ENCODE measurements at places on chromosomes 1 and 21.

- peak; percentile 52 for DNase-seq
Measured at GRCh38 chr1:168234846-168235547, 9.2 kb downstream of the SFT2D2 start.

DNA sequence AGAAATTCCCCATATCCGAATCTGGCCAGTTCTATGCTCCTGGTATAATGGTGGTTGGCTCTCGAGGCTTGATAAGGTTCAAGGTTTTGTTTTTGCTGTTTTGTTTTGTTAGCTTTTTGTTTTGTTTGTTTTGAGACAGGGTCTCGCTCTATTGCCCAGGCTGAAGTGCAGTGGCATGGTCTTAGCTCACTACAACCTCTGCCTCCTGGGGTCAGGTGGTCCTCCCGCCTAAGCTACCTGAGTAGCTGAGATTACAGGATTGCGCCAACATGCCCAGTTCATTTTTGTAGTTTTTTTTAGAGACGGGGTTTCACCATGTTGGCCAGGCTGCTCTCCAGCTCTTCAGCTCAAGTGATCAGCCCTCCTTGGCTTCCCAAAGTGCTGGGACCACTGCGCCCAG lies 109.1 kb upstream of the ERRFI1 start:
- DNase-seq, result no peak

DNA sequence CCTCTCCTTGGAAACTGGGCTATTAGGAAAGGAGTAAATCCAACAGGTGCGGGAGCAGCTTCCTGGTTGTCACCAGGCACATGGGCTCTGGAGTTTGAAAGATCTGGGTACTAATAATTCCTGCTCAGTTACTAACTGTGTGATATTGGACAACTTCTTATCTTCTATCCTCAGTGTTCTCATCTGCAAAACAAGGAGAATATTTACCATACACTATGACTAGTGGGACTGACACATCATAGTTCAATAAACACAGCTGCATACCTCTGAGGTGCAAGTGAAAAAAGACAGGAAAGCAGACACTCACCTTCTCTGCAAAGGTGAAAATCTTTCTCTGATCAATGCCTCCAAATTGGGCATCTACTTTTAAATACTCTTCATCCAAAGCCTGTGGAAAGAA lies 19.7 kb downstream of the YARS1 start:
- no peak for DNase-seq

- DNase-seq, result no peak
Measured at GRCh38 chr21:31103571-31104265, 65.4 kb upstream of the KRTAP19-8 start.

DNA sequence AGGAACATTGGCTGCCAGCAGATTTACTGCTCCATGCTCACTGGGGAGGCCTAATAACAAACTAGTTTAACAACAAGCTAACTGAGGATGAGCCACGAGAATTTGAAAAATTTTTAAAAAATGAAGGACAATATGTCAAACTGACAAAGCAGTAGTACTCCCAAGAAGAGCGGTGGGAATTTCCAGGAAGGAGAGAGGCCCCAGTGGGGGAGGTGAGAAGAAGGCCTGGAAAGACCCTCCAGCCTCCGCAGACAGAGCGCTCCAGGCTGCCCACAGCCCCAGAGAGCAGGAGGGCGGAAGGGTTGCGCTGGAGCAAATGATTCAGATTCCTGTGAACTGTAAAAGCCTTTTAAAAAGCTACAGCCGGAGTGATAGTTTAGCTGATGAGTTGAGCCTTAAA lies 78.5 kb downstream of the SIPA1L2 start:
- no peak for DNase-seq

DNA sequence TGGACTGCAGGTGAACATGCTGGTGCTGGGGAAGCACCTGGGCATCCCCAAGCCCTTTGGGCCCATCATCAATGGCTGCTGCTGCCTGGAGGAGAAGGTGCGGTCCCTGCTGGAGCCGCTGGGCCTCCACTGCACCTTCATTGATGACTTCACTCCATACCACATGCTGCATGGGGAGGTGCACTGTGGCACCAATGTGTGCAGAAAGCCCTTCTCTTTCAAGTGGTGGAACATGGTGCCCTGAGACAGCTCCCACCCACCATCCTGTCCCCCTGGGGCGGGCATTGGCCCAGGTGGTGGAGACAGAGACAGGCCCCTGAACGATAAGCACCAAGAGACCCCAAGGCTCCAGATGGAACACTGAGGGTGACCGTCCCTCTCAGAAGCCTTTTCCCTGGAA lies 25.2 kb upstream of the PADI4 start:
- DNase-seq, result no peak

DNA sequence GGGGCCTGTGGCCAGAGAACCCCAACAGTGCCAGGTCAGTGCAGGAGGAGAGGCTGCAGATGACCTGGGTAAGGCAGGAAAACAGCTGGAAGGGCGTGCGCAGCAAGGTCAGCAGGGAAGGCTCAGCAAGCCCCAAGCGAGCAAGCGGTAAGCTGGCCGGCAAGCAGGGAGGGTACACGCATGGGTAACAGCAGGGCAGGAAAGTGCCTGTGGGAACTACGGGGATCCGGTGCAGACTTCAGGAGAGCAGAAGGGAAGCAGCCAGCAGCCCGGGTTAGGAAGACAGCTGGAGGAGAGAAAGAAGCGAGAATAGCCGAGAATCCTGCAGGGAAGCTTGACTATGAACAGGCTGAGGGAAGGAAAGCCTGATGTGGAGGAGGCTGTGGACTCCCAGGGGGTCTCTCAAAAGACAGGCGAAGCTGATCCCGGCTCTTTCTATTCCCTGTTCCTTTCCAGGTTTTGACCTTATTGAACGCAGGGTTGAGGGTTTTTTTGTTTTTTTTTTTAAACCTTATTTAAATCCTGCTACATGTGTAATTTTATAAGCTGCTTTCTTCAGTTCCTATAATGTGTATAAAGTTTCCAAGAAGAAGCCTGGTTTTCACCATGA lies 20.9 kb downstream of the UMODL1 start:
- DNase-seq, result no peak

- DNase-seq, result no peak
Measured at GRCh38 chr1:224564454-224565084, 51.5 kb upstream of the CNIH3 start.

- DNase-seq, result no peak
Measured at GRCh38 chr1:59552007-59552406, 255.1 kb downstream of the FGGY start.

GRCh38 chr1:1137256-1138045 lies 21.6 kb upstream of the C1orf159 start:
- DNase-seq, result peak; percentile 43

- DNase-seq, result no peak
Measured at GRCh38 chr1:151838222-151839081, 1.2 kb downstream of the C2CD4D start.

DNA sequence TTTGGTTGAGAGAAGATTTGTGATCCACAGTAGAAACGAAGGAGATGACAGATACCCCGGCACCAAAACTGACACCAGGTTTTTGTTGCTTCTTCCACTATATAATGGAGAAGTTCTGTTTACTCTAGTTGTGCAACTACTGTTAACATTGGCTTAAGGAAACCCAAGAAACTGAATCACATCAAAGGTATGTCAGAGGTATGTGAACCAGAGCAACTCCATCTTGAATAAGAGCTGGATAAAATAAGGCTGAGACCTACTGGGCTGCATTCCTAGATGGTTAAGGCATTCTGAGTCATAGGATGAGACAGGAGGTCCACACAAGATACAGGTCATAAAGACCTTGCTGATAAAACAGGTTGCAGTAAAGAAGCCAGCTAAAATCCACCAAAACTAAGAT lies 173.7 kb upstream of the CAMK1G start:
- no peak for DNase-seq

DNA sequence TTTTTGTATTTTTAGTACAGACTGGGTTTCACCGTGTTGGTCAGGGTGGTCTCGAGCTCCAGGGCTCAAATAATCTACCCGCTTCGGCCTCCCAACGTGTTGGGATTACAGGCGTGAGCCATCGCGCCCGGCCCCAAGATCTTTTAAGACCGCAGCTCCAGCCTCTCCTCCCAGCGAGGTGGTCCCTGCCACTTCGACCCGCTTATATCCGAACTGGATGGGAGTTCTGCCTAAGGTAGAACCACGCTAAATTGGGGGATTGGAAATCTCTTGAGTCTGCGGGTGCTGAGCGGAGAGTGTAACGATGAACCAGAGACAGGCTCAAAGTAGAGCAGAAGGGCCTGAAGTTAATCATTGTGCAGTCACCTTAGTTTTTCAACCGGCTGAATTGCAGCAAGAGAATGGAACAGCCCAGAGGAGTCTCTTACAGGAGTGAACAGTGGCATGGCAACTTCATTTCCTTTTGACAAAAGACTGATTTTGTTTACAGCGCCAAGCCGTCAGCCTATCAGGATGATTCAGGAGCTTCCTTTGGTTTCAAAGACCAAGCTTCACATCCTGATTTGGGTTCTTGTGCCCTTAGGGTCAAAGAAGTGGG lies 726 bp upstream of the CYB5R1 start:
- peak; percentile 18 for DNase-seq

GRCh38 chr1:203644661-203645510 lies 18.3 kb downstream of the ATP2B4 start:
- no peak for DNase-seq

DNA sequence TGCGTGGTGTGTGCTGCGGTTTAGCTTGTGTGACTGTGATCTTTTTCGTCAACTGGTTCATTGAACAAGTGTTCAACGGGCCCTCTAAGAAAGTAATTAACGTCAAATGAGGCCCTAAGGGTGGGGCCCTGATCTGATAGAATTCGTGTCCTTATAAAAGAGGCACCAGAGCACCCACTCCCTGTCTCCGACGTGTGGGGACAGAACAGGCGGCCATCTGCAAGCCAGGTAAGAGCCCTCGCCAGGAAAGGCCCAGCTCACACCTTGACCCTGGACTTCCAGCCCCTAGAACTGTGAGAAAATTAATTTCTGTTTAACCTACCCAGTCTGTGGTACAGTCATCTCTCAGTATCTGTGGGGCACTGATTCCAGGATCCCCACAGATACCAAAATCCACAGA lies 20.4 kb upstream of the SAMD11 start:
- no peak for DNase-seq

DNA sequence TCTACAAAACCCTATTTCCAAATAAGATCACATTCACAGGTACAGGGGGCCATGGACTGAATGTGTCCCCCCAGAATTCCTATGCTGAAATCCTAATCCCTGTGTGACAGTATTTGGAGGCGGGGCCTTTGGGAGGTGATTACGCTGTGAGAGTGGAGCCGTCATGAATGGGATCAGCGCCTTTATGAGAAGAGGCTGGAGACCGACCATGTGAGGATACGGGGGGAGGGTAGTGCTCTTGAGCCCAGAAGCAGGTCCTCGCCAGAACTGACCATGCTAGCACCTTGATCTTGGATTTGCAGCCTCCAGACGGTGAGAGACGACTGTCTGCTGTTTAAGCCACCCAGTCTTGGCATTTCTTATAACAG lies 23.8 kb upstream of the KIF26B start:
- DNase-seq, result no peak

DNA sequence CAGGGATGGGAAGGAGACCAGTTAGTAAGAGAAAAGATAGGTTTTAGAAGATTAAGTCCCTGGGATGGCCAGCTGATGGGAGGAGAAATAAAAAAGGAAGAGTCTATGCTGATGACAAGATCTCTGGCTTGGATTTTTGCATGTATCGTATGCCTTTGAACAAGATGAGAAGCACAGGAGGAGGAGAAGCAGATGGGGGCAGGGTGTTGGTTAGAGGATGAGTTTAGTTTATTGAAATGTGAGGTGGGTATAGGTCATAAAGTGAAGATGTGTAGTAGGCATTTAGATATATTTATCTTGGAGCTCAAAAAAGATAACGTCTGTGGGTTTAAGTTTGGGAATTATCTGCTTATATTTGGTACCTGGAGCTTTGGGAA lies 1.4 kb downstream of the TIPRL start:
- DNase-seq, result no peak

DNA sequence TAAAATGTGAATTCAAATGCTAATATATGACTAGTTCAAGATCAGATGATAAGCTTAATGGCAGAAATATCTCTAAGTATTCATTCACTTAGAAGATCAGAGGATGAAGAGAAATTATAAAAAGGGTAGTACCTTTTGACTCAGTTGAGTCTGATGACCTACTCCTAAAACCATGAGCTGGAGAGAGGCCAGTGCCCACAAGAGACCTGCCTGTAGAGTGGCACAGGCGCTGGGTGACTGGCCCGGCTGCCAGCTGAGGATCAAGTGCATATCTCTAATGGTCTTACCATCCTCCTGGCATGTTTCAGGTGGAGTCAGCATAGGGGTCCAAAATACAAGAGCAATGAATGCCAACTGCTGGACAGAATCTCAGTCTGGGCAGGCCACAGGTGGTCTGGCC lies 14.1 kb downstream of the DDAH1 start:
- DNase-seq, result no peak

GRCh38 chr1:115036814-115037507 lies 7.3 kb downstream of the TSHB start:
- DNase-seq, result no peak

- no peak for DNase-seq
Measured at GRCh38 chr1:49351768-49352167, 575.1 kb upstream of the BEND5 start.

DNA sequence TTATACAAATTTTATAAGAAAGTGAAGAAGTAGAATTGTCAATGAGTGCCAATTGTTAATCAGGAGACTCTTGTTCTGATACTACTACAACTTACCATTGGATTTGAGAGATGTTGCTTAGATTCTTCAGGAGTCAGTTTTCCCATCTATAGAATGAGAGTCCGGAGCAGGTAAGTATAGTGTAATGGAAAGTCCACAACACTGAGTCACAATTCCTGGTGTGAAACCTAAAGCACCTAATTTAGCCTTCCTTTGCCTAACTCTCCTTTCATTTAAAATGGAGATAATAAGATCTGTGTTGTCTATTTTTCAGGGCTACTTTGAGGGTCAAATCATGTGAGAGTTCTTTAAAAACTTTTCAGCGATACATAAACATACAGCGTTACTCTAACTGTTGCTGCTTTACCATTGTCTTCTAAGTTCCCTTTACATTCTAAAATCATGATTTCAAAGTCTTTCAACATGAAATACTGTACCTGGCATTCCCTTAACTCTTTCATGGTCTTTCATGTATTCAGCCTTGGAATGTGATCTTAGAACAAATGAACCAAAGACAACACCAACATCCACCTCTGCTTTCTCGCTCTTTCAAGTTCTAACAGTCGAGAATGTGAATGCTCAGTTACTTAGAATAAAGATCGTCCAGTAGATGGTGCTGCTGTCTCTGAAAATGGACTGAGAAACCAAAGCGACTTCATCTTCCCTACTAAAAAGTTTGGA lies 90.9 kb downstream of the SLC30A10 start:
- peak; percentile 82 for DNase-seq

GRCh38 chr1:176801514-176802020 lies 338.6 kb downstream of the PAPPA2 start:
- DNase-seq, result no peak

- DNase-seq, result no peak
Measured at GRCh38 chr1:178962853-178963711, 62.6 kb upstream of the FAM20B start.

GRCh38 chr1:25804244-25804963 lies 4.4 kb downstream of the SELENON start:
- DNase-seq, result no peak

- no peak for DNase-seq
Measured at GRCh38 chr1:19858893-19859292, 23.3 kb upstream of the OTUD3 start.
